Sigmoid colon (tissue), 7 donors: ENCODE measurements at places on chromosomes 6 and 20. TPM values are rescaled to one million over a fixed set of nuclear protein-coding genes. Genes with fewer than 3 reads are reported as not detected.

DNA sequence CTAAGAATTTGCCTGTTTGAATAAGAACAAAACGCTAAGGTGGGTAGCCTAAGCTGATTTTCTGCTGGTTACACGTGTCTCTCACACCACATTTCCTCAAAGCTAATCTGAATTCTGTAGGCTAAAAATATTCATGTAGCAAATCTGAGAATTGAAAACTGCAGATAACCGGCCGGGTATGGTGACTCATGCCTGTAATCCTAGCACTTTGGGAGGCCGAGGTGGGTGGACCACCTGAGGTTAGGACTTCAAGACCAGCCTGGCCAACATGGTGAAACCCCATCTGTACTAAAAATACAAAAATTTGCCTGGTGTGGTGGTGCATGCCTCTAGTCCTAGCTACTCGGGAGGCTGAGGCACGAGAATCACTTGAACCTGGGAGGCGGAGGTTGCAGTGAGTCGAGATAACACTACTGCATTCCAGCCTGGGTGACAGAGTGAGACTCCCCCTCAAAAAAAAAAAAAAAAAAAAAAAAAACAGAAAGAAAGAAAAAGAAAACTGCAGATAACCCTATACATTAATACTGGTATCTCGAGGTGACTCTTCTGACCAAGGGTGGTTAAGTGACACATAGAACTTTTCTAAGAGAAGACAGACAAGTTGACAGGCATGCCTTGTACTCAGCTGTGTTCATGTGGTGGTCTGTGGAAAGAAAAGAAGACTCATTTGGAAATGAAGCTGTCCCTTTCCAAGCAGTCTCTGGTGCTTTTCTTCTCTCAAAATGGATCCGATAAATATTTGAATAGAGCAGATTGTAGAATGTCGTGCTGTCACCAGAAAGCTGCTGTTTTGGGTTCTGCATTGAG, 24.7 kb upstream of the ASXL1 start:
- no peaks in the 10 kb centered on the region for H3K27me3 ChIP-seq
- H3K36me3 ChIP-seq, result peaks cover 5% of the 10 kb centered on the region
- H3K4me1 ChIP-seq, result no peaks in the 10 kb centered on the region
- no peak overlapping the region for H3K27ac ChIP-seq
- no peak overlapping the region for H3K4me3 ChIP-seq

GRCh38 chr20:53164072-53164471, 191.9 kb downstream of the TSHZ2 start:
- no peak for DNase-seq
- no peak overlapping the region for H3K4me3 ChIP-seq
- no peaks in the 10 kb centered on the region for H3K27me3 ChIP-seq
- H3K27ac ChIP-seq, result no peak overlapping the region
- H3K36me3 ChIP-seq, result no peaks in the 10 kb centered on the region

GRCh38 chr6:71619836-71620235, 266.5 kb upstream of the RIMS1 start:
- no peak for DNase-seq
- no peak overlapping the region for H3K27ac ChIP-seq
- H3K4me3 ChIP-seq, result no peak overlapping the region
- no peaks in the 10 kb centered on the region for H3K36me3 ChIP-seq

GRCh38 chr6:106324726-106325335, 729 bp downstream of the ATG5 start:
- no peaks in the 10 kb centered on the region for H3K36me3 ChIP-seq
- H3K27ac ChIP-seq, result peak overlapping the region; percentile 87
- no peak for DNase-seq
- H3K4me1 ChIP-seq, result no peaks in the 10 kb centered on the region

DNA sequence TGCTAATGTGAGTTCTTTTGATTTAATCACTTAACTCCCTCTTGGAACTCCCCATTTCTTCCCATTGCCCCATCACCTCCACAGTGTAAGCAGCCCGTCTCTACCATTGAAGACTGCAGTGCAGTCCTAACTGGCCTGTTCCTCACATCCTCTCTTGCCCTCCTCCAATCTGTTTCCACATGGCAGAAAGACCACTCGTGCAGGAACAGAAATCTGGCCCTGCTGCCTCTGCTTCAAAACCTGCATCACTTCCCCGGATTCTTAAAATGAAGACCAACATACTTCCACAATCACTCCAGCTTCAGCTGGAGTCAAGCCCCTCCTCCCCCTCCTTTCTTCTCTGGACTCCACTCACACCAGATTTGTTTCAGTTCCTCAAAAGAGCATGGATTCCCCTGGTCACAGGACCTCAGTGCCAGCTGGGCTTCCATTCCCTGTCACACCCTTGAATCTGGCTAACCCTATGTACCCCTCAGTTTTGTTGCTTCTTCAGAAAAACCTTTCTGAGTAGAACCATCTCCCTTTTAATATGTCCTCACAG, 802.3 kb downstream of the MAFB start:
- H3K27me3 ChIP-seq, result no peaks in the 10 kb centered on the region
- DNase-seq, result peak; percentile 72
- H3K4me1 ChIP-seq, result no peaks in the 10 kb centered on the region
- H3K27ac ChIP-seq, result no peak overlapping the region
- no peaks in the 10 kb centered on the region for H3K36me3 ChIP-seq

DNA sequence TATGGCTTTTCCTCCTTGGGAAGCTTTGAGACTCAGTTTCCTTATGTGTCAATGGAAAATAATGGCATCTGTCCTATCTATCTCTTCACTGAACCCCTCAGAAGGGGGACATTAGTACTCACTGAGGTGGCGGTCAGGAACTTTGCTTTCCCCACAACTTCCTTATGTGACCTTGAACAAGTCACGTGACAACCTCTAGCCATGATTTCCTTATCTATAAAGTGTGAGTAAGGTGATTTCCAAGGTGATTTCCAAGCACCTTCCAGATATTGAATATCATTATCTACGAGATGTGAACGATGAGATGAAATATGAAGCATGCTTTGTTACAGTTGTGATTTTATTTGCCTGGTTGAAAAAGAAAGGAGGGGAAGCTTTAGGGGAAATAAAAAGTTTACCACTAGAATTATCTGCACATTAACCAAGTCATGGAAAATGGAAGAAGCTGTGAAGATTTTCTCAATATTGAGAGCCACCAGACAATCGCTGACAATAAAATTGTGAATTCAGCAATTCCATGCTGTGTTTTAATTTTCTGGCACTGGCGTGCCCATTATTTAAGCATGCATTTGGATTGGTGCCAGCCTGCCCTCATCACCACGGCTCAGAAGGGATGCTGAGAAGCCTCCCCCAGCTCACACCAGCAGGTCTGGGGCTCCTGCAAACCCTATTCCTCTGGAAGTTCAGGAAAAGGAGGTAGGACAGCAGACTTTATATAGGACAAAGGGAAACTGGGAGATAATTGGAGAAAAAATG, 255.3 kb downstream of the CD83 start:
- no peaks in the 10 kb centered on the region for H3K36me3 ChIP-seq
- no peaks in the 10 kb centered on the region for H3K4me1 ChIP-seq
- DNase-seq, result no peak
- H3K27ac ChIP-seq, result no peak overlapping the region
- H3K4me3 ChIP-seq, result no peak overlapping the region

- no peaks in the 10 kb centered on the region for H3K36me3 ChIP-seq
- peak within 1 kb of the TSS; percentile 53 for H3K27ac ChIP-seq
- no peak for DNase-seq
- H3K4me3 ChIP-seq, result no peak within 1 kb of the TSS
Measured at GRCh38 chr6:29656798-29657197, at the start of gene MOG. TSS of gene MOG (plus strand) at chr6:29657092. CDS start at chr6:29657210, 118 bp downstream.

- H3K4me3 ChIP-seq, result no peak overlapping the region
- no peaks in the 10 kb centered on the region for H3K27me3 ChIP-seq
- no peaks in the 10 kb centered on the region for H3K4me1 ChIP-seq
Measured at GRCh38 chr20:60371384-60371783, 413.2 kb downstream of the CDH26 start.

- no peaks in the 10 kb centered on the region for H3K36me3 ChIP-seq
- H3K27me3 ChIP-seq, result no peaks in the 10 kb centered on the region
- H3K4me3 ChIP-seq, result no peak overlapping the region
- peaks cover 5% of the 10 kb centered on the region for H3K4me1 ChIP-seq
- peak overlapping the region; percentile 59 for H3K27ac ChIP-seq
Measured at GRCh38 chr6:108874470-108875160, 26.4 kb downstream of the ARMC2 start.

GRCh38 chr6:18584372-18584771, 197.2 kb downstream of the RNF144B start:
- no peak overlapping the region for H3K27ac ChIP-seq
- H3K4me3 ChIP-seq, result no peak overlapping the region
- no peaks in the 10 kb centered on the region for H3K27me3 ChIP-seq
- H3K4me1 ChIP-seq, result no peaks in the 10 kb centered on the region
- no peaks in the 10 kb centered on the region for H3K36me3 ChIP-seq

- H3K27ac ChIP-seq, result no peak overlapping the region
- no peaks in the 10 kb centered on the region for H3K4me1 ChIP-seq
- no peak overlapping the region for H3K4me3 ChIP-seq
- H3K36me3 ChIP-seq, result no peaks in the 10 kb centered on the region
- peak; percentile 72 for DNase-seq
- H3K27me3 ChIP-seq, result no peaks in the 10 kb centered on the region
Measured at GRCh38 chr6:7697820-7698623, 27.9 kb upstream of the BMP6 start.

DNA sequence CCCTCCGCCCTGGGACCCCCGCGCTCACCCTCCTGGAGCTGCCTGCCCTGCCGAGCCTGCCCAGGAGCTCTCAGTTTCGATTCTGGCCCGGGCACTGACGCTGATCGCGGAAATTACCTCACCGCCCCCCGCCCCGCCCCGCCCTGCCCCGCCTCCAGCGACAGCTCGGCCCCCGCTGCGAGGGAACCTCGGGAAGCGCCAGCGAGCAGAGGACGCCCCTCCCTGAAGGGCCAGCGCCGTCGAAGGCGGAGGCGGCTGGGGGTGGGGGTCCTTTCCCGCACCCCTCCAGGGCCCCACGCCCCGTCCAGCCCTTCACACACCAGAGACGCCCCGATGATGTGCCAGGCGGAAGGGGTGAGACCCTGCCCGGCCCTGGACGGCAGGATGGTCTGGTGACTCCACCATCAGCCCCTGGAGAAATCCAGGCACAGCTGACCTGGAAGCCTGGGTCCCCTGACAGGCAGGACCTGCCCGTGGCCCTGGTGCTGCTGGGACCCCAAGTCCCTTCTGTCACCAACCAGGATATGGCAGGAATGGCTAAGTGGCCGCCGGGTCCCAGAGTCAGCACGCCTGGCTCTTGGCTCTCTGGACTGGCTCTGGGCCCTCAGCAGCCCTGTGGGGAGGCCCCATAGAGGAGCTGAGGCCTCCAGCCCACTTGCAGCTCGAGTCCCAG, at the start of gene HELZ2:
Gene HELZ2, minus strand, starts transcription at position 84 of the 673 bp plus-strand sequence. CDS start 1,854 bp downstream, outside the sequence.
- peak; percentile 90 for DNase-seq
- peak within 1 kb of the TSS; percentile 82 for H3K27ac ChIP-seq
- H3K4me1 ChIP-seq, result peaks cover 28% of the 10 kb centered on the region
- H3K27me3 ChIP-seq, result no peaks in the 10 kb centered on the region
- no peaks in the 10 kb centered on the region for H3K36me3 ChIP-seq

- no peak for DNase-seq
- no peaks in the 10 kb centered on the region for H3K36me3 ChIP-seq
- no peak overlapping the region for H3K27ac ChIP-seq
Measured at GRCh38 chr20:17357238-17357637, 130.4 kb downstream of the PCSK2 start.

GRCh38 chr6:110703906-110704594, 111.2 kb downstream of the CDK19 start:
- H3K27ac ChIP-seq, result no peak overlapping the region
- DNase-seq, result no peak
- no peaks in the 10 kb centered on the region for H3K4me1 ChIP-seq
- H3K27me3 ChIP-seq, result no peaks in the 10 kb centered on the region
- no peaks in the 10 kb centered on the region for H3K36me3 ChIP-seq

DNA sequence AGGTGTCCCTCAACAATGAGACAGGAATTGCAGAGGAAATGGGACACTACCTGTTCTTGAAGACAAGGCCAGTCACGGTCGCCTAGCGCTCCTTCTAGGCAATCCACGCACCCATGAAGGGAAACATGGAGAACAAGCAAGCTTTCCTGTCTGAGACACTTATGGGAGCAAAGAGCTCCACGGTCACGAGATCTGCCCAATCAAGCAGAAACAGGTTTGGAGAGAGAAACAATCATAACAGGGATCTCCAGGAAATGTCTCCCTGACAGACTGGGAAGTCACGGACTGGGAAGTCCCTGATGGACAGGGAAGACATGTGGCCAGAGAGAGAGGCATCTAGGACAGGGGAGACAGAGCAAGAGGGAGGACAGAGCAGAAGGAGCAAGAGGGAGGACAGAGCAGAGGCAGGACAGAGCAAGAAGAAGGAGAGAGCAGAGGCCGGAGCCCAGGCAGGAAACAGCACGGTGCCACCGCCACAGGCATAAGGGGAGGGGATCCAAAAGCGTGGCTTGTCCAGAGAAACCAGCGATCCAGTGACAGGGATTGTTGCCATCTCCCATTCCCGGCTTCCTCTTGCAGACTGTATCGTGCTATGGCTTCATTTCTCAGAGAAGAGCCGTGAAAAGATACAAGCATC, 167.8 kb upstream of the ZNF337 start:
- H3K27ac ChIP-seq, result no peak overlapping the region
- peaks cover 55% of the 10 kb centered on the region for H3K4me1 ChIP-seq
- no peaks in the 10 kb centered on the region for H3K27me3 ChIP-seq
- no peak for DNase-seq
- H3K36me3 ChIP-seq, result no peaks in the 10 kb centered on the region

GRCh38 chr20:8265588-8265987, 133.5 kb downstream of the PLCB1 start:
- H3K36me3 ChIP-seq, result no peaks in the 10 kb centered on the region
- no peak overlapping the region for H3K27ac ChIP-seq
- H3K4me1 ChIP-seq, result no peaks in the 10 kb centered on the region
- H3K27me3 ChIP-seq, result no peaks in the 10 kb centered on the region

- H3K36me3 ChIP-seq, result peaks cover 8% of the 10 kb centered on the region
- peak overlapping the region; percentile 37 for H3K4me3 ChIP-seq
- peak; percentile 68 for DNase-seq
- H3K27ac ChIP-seq, result peak overlapping the region; percentile 94
Measured at GRCh38 chr6:33249732-33250630, 21.7 kb downstream of the VPS52 start.

- H3K4me1 ChIP-seq, result peaks cover 13% of the 10 kb centered on the region
- peak; percentile 91 for DNase-seq
- peak overlapping the region; percentile 62 for H3K27ac ChIP-seq
- no peak overlapping the region for H3K4me3 ChIP-seq
- no peaks in the 10 kb centered on the region for H3K36me3 ChIP-seq
Measured at GRCh38 chr20:5072756-5073659, 46.8 kb downstream of the PCNA start.

LGSN gene
- not detected for total RNA-seq

ZNF831 gene
- 0.71 TPM for total RNA-seq

SULF2 gene
- 28.2 TPM for total RNA-seq

SLC35D3 gene
- total RNA-seq, result 1.4 TPM

DDO gene
- total RNA-seq, result 2.9 TPM

CASS4 gene
- total RNA-seq, result 2.9 TPM

GABRR1 gene
- total RNA-seq, result not detected

TRMT6 gene
- 12.7 TPM for total RNA-seq

MROH8 gene
- total RNA-seq, result 11.1 TPM

IL20RA gene
- 1.5 TPM for total RNA-seq

CHRNA4 gene
- not detected for total RNA-seq

HM13 gene
- total RNA-seq, result 40.3 TPM
